ENCODE measurements at places on chromosomes 5 and 9.

- DNase-seq: no peak
These were observed 176.7 kb downstream of the MED10 start for GRCh38 chr5:6201631-6202030.

DNA sequence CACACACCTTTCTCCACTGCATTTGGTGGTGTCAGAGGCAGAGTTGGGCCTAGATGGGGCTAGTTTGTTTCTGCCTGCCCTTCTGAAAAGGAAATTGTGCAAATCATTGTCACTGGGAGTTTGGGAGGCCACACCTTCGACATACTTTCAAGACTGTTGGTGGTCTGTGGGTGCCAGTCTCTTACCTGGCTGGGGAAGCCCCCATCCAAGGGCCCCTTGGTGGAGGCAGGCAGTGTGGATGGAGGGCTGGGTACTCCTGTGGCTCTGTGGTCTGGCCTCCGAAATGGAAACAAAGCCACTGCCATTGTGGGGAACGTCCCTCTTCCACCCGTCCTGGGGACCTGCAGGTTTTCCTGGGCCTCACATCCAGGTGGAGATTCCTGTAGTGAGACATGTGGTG lies 10.9 kb upstream of the PHYHD1 start:
- no peak for DNase-seq

DNA sequence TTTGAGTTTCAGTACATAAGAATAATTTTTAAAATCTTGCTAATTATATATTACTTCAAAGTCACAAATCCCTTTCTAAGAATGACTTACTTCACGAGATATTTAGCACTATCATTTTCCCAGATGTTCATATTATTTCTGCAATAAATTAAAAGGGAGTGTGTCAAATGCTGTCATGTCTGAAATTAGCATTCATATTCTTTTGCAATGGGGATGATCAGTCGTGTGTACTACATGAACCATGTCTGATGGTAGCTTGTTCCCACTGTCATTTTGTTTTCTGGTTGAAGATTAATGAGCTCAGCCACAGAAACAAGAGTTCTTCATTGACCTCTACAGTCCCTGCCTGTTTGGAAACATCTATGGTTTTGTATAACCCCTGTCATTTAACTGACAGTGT lies 30.1 kb downstream of the OTULINL start:
- DNase-seq: no peak

- no peak for DNase-seq
These were observed 232.3 kb upstream of the TRPM3 start for GRCh38 chr9:71353720-71354119.

- DNase-seq: no peak
These were observed 54.2 kb downstream of the DENND4C start for GRCh38 chr9:19284729-19285128.

GRCh38 chr5:98314292-98314691 lies 459.2 kb upstream of the RGMB start:
- no peak for DNase-seq

DNA sequence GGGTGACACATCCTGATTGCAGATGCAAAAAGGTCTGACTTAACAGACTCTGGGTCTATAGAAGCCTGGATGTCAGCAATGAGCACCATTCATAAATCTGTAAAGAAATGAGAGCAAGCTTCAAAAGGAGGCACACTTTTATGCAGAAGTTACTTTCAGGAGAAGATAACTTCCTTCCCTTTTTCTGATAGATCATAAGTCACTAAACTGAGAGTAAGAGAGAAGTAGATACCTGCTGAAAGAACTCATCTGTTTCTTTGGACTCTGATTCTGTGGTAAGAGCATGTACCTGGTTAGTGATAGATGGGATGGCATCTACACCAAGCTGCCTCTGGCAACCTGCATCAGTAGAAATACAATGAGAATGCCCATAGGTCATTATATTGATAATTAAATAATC lies 525.6 kb downstream of the CETN3 start:
- DNase-seq: no peak

GRCh38 chr9:107222020-107222522 lies 61.0 kb upstream of the RAD23B start:
- DNase-seq: no peak

DNA sequence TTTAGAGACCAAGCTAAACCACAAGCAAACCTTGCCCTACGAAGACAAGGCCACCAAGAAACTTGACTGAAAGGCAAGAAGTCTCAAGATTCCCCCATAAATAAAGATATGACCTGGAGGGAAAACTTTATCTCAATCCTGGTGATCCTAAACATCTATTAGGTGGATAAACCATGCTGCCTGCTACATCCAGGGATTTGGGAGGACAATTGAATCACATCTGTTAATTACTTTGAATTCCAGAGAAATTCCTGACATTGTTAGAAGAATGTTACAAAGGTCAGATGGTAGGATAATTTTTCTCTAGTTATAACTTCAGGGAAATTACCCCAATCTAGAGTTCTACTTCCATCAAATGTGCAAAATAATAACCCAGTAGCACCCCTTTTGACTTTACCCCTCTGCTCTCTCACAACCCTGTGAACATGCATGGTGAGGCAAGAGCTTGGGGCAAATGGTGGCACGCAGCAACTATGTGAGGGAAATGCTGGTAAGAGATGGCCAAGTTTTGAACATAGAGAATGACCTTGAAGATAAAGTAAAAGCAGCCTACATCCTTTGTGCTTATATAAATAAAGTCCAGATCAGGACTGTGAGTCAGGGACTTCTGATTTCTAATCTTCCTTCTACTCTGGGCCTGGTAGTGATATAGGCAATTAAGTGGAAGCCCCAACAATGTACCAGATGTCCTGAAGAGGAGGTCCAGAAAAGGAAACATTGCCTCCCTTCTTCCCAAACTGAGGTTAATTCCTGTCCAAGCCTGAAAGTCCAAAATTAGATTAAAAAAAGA lies 57.1 kb upstream of the PTGER4 start:
- no peak for DNase-seq

DNA sequence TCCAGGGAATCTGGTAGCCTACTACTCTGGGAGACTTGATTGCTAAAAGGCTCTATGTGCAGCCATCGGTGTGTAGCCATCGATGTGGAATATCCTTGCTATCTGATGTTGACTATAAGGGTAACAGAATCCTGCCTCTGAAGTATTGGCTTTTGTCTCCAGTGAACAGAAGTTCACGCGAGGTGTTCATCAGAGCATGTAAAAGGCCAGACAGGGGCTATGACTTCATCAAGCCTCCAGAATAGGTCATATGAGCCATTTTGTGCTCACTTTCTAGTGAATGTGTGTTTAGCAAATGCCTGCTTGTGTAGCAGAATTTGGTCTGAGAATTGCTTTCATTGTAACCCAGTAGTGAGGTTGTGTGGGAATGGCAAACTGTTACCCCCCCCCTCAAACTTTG lies 66.8 kb upstream of the RAD23B start:
- no peak for DNase-seq

- DNase-seq: no peak
These were observed 499.0 kb downstream of the SEMA5A start for GRCh38 chr5:9046756-9047481.

GRCh38 chr5:175847503-175847902 lies 23.9 kb upstream of the CPLX2 start:
- DNase-seq: peak; percentile 32

GRCh38 chr5:107074996-107075395 lies 595.7 kb downstream of the EFNA5 start:
- DNase-seq: no peak

All from GM10248 (cell line).